ENCODE measurements at places on chromosomes 12 and 14.
A peak's percentile ranks its signal among the peaks of the same experiment; 100 is the strongest.

DNA sequence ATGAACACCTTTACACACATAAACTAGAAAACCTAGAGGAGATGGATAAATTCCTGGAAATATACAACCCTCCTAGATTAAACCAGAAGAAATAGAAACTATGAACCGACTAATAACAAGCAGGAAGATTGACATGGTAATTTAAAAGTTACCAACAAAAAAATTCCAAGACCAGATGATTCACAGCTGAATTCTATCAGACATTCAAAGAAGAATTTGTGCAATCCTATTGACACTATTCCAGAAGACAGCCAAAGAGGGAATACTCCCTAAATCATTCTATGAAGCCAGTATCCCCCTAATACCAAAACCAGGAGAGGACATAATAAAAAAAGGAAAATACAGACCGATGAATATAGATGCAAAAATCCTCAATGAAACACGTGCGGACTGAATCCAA lies 102.6 kb upstream of the KRR1 start:
- no peaks in the 10 kb centered on the region for H3K27me3 ChIP-seq
- no peak for DNase-seq
- H3K27ac ChIP-seq, result no peak overlapping the region
- H3K36me3 ChIP-seq, result peaks cover 26% of the 10 kb centered on the region
- no peak overlapping the region for H3K4me3 ChIP-seq
- H3K4me1 ChIP-seq, result peaks cover 4% of the 10 kb centered on the region

DNA sequence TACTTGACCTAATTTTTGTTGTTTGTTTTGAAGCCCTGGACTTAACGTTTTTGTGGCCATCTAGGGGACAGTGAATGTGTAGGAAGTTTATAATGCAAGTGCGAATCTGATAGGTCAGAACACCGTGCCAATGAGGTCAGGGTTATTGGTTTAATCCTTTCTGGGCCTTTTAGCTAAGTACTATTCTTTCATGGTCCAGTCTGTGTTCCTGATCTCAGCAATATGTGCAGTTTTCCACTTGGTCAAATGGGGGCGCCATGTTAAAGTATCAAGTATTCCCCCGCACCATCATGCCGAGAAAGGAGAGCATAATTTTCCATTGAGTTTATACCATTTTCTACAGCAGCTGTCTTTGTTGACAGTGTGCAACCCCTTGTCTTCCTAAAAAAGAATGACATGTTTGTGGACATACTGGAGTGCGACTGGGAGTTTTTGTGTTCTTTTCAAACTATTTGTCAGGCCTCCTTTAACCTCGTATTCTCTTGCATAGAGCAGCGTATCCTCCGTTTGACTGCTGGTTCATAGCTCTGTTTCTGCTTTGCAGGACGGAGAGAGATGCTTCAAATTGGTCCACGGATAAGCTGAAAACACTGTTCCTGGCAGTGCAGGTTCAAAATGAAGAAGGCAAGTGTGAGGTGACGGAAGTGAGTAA lies 1.3 kb downstream of the AHSA1 start:
- peaks cover 2% of the 10 kb centered on the region for H3K27me3 ChIP-seq
- H3K4me3 ChIP-seq, result peak overlapping the region; percentile 100
- H3K36me3 ChIP-seq, result no peaks in the 10 kb centered on the region
- H3K27ac ChIP-seq, result peak overlapping the region; percentile 100
- H3K4me1 ChIP-seq, result peaks cover 13% of the 10 kb centered on the region

GRCh38 chr14:64089920-64090319 lies 204.3 kb downstream of the ESR2 start:
- no peak for DNase-seq
- H3K36me3 ChIP-seq, result no peaks in the 10 kb centered on the region
- peaks cover 13% of the 10 kb centered on the region for H3K4me1 ChIP-seq
- H3K27ac ChIP-seq, result no peak overlapping the region

GRCh38 chr12:131882804-131883520 lies 11.5 kb upstream of the ULK1 start:
- peaks cover 1% of the 10 kb centered on the region for H3K27me3 ChIP-seq
- H3K4me3 ChIP-seq, result no peak overlapping the region
- no peak for DNase-seq
- peaks cover 7% of the 10 kb centered on the region for H3K36me3 ChIP-seq

- H3K36me3 ChIP-seq, result peaks cover 4% of the 10 kb centered on the region
- H3K4me3 ChIP-seq, result no peak overlapping the region
- peaks cover 19% of the 10 kb centered on the region for H3K4me1 ChIP-seq
- H3K27me3 ChIP-seq, result no peaks in the 10 kb centered on the region
Measured at GRCh38 chr14:100221533-100222223, 17.3 kb upstream of the YY1 start.

- no peaks in the 10 kb centered on the region for H3K27me3 ChIP-seq
- no peak for DNase-seq
- no peaks in the 10 kb centered on the region for H3K36me3 ChIP-seq
Measured at GRCh38 chr12:54678131-54678530, 30.0 kb upstream of the DCD start.

DNA sequence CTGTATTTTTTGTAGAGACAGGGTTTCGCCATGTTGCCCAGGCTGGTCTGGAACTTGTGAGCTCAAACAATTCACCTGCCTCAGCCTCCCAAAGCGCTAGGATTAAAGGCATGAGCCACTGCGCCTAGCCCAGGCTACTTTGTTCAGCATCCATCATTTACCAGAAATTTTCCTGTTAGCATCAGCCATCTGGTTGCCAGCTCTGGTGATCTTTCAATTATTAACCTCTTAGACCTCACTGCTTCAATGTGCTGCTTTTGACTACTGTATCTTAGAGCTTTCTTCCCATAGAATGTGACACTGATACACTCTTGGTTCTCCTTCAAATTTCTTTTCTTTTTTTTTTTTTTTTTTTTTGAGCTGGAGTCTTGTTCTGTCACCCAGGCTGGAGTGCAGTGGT lies 5.4 kb upstream of the AMHR2 start:
- no peaks in the 10 kb centered on the region for H3K36me3 ChIP-seq
- DNase-seq, result no peak
- no peak overlapping the region for H3K4me3 ChIP-seq
- peaks cover 3% of the 10 kb centered on the region for H3K27me3 ChIP-seq
- H3K27ac ChIP-seq, result no peak overlapping the region

GRCh38 chr12:57446292-57446960 lies 8.7 kb upstream of the INHBE start:
- H3K27me3 ChIP-seq, result peaks cover 4% of the 10 kb centered on the region
- no peak for DNase-seq
- no peak overlapping the region for H3K4me3 ChIP-seq
- H3K36me3 ChIP-seq, result peaks cover 13% of the 10 kb centered on the region
- H3K4me1 ChIP-seq, result no peaks in the 10 kb centered on the region
- H3K27ac ChIP-seq, result no peak overlapping the region

DNA sequence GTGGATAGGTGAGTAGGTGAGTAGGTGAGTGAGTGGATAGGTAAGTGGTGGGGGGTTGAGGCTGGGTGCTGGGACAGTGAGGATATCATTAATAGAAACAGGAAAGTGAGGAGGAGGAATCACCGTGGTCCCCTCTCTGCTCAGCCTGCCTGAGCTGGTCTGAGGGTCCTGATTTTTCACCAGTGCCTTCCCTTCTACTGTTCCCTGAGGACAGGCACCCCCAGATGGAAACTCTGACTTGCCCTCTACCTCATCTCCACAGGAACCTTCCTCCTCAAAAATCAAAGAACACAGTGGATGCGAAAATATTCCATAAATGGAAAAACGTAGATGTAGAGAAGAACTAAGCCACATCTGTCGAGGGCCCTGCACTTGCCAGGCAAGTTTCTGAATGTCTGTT lies 1.9 kb downstream of the GPR68 start:
- no peak overlapping the region for H3K4me3 ChIP-seq
- peaks cover 7% of the 10 kb centered on the region for H3K27me3 ChIP-seq
- H3K27ac ChIP-seq, result no peak overlapping the region
- no peaks in the 10 kb centered on the region for H3K4me1 ChIP-seq
- H3K36me3 ChIP-seq, result peaks cover 10% of the 10 kb centered on the region

GRCh38 chr14:94009767-94010166 lies 12.7 kb downstream of the CCDC197 start:
- no peaks in the 10 kb centered on the region for H3K36me3 ChIP-seq
- peaks cover 6% of the 10 kb centered on the region for H3K27me3 ChIP-seq
- no peak overlapping the region for H3K4me3 ChIP-seq

DNA sequence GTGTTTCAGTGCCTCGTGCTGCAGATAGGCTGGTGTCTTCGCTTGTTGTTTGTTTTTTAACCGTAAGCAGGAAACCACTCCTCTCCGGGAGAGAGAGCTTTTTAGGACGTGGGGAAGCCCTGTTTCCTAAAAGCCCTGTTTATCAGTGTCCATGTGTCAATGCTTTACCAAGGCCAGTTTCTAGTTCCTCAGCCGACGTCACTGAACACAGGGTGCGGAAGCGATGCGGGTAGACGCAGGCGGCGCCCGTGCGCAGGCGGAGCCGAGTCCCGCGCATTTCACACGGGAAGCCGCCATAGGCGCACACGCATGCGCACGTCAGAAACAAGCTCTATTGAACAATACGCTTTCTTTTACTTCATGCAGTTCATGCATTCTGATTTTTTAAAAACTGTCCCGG lies 79.8 kb downstream of the GLT1D1 start:
- DNase-seq, result no peak
- H3K4me1 ChIP-seq, result peaks cover 7% of the 10 kb centered on the region
- H3K36me3 ChIP-seq, result no peaks in the 10 kb centered on the region
- no peak overlapping the region for H3K4me3 ChIP-seq

DNA sequence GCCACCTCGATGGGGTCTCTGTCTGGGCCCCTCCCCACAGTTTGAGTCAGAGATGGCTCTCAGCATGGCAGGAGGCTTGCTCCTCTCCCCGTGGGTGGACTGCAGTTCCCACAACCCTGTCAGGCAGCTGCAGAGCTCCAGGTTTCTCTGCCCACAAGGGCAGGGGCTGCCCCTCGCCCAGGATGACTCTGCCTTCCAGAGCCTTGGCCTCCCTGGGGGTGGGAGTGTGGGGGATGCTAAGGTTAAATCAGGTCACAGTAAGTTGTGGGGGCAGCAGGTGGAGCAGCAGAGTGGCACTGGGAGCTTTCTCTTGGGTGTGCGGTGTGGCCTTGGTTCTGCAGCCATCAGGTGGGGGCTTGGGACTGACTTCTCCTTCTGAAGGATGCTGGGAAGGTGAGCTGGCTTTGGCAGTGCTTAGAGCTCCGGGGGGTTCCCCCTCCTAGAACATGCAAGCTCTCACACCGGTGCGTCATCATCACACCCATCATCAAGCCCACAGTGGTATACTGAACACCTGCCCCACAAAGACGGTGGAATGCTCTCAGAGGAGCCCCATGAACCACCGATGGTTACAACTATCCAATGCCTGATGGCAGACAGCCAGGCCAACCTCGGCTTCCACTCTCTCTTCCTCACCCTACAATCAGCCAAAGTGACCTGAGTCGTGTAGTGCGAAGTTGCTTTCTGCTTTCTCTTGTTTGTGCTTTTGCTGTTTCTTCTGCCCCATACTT lies 39.7 kb downstream of the ERH start:
- H3K4me3 ChIP-seq, result no peak overlapping the region
- H3K27me3 ChIP-seq, result peaks cover 2% of the 10 kb centered on the region
- no peaks in the 10 kb centered on the region for H3K36me3 ChIP-seq
- DNase-seq, result no peak
- peaks cover 13% of the 10 kb centered on the region for H3K4me1 ChIP-seq
- no peak overlapping the region for H3K27ac ChIP-seq

GRCh38 chr14:74898694-74899093 lies 17.0 kb downstream of the DLST start:
- no peak for DNase-seq
- no peak overlapping the region for H3K27ac ChIP-seq
- peaks cover 3% of the 10 kb centered on the region for H3K27me3 ChIP-seq
- no peak overlapping the region for H3K4me3 ChIP-seq

- peaks cover 43% of the 10 kb centered on the region for H3K27me3 ChIP-seq
- DNase-seq, result no peak
- H3K27ac ChIP-seq, result no peak overlapping the region
- no peaks in the 10 kb centered on the region for H3K36me3 ChIP-seq
- H3K4me3 ChIP-seq, result peak overlapping the region; percentile 25
Measured at GRCh38 chr14:36516719-36517241, 3.3 kb downstream of the NKX2-1 start.

- no peaks in the 10 kb centered on the region for H3K27me3 ChIP-seq
- no peak overlapping the region for H3K27ac ChIP-seq
- H3K36me3 ChIP-seq, result peaks cover 23% of the 10 kb centered on the region
- H3K4me3 ChIP-seq, result no peak overlapping the region
- no peak for DNase-seq
Measured at GRCh38 chr12:107702106-107702505, 16.5 kb downstream of the PWP1 start.

DNA sequence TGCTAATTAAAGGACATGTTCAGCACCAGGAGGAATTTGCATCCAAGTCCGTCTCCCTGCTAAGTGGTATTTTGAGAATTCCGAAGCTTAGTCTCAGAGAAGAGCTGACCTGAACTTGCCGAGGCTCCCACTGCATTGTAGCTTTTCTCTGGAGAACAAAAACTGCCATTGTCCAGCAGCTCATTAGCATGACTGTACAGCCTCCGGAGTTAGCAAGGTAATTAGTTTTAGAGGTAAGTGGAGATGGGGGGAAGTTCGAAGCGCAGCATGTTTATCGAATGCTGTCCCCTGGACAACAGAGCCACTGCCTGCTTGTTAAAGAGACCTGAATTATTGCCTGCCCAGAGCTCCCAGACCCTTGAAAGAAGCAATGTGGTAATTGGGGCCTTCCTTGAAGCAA lies 160.3 kb upstream of the PELI2 start:
- H3K36me3 ChIP-seq, result no peaks in the 10 kb centered on the region
- no peak for DNase-seq
- no peak overlapping the region for H3K27ac ChIP-seq
- no peak overlapping the region for H3K4me3 ChIP-seq
- H3K27me3 ChIP-seq, result no peaks in the 10 kb centered on the region

- no peak overlapping the region for H3K27ac ChIP-seq
- DNase-seq, result no peak
- H3K27me3 ChIP-seq, result no peaks in the 10 kb centered on the region
- H3K4me3 ChIP-seq, result no peak overlapping the region
- no peaks in the 10 kb centered on the region for H3K36me3 ChIP-seq
Measured at GRCh38 chr12:116174006-116174405, 103.5 kb downstream of the MED13L start.
